ENCODE measurements at places on chromosomes 16 and 17.

- DNase-seq: no peak
These were observed 895 bp downstream of the UTS2R start for GRCh38 chr17:82372249-82373071.

GRCh38 chr17:8448310-8448709, 12.6 kb downstream of the NDEL1 start:
- DNase-seq: no peak

DNA sequence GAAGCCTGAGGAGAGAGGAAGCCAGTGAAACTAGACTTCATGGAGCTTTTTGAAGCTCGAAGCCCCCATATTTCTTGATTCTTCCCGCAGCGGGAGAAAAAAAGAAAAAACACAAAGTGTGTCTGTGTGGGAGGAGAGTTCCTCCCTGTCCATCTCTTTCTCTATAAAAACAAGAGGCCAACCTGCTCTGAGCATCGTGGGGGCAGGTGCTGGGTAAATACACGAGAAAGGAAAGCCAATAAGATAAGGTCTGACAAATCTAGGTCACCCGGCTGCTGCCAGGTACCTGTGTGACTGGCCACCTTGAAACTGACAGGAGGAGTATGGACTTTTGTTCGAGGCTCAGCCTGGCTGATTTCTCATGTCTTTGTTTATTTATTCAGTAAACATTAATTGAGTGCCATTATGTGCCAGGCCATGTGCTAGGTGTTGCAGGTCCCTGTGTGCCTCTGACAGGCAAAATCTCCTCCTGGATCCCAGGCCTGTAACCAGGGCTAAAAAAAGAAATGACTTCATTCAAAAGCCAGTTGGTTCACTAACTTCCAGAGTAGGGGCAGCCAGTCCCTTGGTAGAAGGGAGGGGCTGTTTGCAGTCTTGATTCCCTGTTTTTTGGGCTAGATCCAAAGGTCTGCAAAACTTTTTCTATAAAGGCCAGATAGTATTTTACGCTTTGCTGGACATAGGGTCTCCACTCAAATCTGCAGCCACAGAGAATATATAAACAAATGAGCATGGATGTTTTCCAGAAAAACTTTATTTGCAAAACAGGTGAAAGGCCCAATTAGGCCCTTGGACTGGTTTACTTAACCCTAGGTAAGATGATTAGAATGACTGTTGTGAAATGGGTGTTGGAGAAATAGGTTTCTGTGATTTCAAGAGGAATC, 35.6 kb downstream of the YPEL2 start:
- no peak for DNase-seq

DNA sequence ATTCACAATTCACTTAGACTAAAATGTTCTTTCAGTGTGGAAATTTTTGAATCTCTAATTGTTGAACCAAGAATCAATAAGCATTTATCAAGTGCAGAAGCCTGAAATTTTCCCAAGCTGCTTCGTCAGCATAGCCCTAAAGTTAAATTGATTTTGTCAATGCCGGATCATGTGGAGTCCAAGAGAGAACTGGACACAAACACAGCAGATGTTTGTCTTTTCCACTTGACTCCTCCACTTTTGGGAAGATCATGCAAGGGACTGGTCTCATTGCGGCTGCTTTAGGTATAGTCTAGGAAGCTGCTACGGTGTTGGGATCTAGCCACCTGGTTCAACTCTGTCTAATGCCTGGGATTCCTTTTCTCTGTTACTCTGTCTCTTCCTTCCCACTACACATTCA, 95.7 kb downstream of the CYB561 start:
- no peak for DNase-seq

- DNase-seq: no peak
These were observed 1.1 kb upstream of the CCL22 start for GRCh38 chr16:57357330-57358085.

- DNase-seq: no peak
These were observed 24.3 kb downstream of the TAC4 start for GRCh38 chr17:49823614-49824013.
